ENCODE measurements at places on chromosomes 2 and 18.

DNA sequence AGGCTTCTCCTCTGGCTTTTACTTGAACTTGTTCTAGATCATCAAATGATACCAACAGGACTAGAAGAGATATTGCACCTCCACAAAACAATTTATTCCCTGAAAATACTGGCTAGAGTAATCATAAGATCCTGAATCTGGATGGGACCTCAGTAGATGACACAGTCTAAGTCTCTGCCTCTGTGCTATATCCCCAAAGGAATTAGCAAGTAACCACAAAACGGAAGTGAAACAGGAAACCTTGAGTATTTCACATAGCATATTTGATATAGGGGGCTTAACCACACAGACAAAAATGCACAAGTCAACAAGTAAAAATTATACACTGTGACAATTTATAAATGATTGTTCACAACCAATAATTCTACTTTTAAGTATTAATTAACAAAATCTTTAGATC, 456.9 kb upstream of the TNP1 start:
- peaks cover 19% of the 10 kb centered on the region for H3K4me1 ChIP-seq
- H3K4me3 ChIP-seq, result no peak overlapping the region
- H3K36me3 ChIP-seq, result peaks cover 4% of the 10 kb centered on the region
- peaks cover 29% of the 10 kb centered on the region for H3K27me3 ChIP-seq
- peak; percentile 17 for DNase-seq

DNA sequence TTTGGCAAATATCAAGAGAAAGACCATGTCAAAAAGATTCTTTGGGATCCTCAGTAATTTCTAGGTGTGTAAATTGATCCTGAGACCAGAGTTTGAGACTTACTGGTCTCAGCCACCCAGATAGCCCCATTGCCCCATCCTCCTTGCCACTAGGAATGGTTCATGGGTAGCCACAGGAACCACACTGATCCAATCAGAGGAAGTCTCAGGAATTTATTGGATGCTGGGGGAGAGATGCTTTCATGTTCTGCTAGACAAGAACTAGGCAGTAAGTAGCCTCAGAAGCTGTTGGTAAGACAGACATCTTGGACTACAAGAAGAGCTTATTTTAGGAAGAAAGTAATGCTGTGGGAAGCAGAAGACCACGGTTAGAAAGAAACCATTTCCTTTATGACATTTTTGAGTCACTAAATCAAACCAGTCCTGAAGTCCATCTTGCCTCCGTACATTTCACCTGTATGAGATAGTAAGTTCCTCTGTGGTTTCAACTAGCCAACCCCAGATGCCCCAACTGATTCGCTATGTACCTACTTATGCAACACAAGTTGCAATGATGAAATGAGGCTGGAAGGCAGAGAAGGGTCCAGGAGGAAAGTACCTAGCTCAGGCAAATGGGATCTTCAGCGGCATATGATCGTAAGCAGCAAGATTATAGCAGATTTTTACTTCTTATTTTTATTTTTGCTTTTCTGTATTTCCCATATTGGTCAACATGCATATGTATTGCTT, 3.6 kb upstream of the ST3GAL5 start:
- no peak overlapping the region for H3K27ac ChIP-seq
- peaks cover 12% of the 10 kb centered on the region for H3K36me3 ChIP-seq
- peaks cover 33% of the 10 kb centered on the region for H3K4me1 ChIP-seq

DNA sequence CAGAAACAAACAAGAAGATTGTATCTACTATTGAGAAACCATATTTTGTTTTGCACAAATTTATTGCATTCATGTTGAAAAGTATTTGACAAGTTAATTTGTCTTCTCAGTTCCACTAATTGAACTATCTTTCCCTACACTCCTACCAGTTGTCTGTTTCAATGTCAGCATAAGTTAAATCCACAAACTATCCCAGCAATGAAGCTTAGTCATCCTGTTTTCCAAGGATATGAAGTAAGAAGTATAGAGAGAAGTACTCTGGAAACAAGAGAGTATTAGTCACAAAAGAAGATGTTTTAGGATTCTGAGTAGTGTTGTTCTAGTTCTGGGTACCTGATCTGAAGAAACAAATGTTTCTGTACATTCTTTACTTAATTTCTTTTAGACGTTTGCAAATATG, 261.6 kb upstream of the ZNF804A start:
- no peak for DNase-seq
- no peak overlapping the region for H3K4me3 ChIP-seq
- H3K27ac ChIP-seq, result no peak overlapping the region
- H3K27me3 ChIP-seq, result no peaks in the 10 kb centered on the region

DNA sequence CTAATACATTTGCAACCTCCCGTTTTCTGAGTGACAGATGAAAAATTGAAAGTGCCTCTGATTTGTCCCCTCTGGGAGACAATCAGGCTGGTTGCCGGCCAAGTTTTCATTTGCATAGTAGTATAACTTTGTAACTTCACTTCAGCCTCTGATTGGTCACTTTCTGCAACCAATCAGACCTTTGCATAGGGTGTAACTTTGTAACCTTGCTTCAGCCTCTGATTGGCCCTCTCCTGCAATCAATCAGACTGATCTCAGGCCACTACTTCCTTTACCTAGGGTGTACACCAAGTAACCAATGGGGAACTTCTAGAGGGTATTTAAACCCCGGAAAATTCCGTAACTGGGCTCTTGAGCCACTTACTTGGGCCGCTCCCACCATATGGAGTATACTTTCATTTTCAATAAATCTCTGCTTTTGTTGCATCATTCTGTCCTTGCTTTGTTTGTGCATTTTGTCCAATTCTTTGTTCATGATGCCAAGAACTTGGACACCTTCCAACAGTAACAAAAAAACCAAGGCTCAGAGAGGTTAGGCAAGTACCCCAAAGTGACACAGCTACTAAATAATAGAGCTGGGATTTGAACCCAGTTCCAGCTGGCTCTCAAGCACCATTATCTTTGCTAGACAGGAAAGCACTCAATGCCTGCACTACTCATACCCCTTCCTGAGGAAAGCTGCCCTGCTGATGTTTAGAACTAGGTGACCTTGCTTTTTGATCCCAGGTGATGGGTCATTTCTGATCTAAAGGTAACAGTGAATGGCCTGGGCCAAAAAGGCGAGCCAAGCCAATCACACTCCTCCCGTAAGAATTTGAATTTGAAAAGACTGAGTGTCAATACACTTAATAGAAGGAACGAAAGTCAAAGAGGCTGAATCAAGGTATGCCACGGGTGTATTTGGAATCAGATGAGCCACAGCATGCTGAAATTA, 10.9 kb upstream of the MYOM1 start:
- no peaks in the 10 kb centered on the region for H3K4me1 ChIP-seq
- peaks cover 3% of the 10 kb centered on the region for H3K36me3 ChIP-seq
- H3K27ac ChIP-seq, result no peak overlapping the region
- H3K27me3 ChIP-seq, result peaks cover 1% of the 10 kb centered on the region

- peaks cover 66% of the 10 kb centered on the region for H3K36me3 ChIP-seq
- no peaks in the 10 kb centered on the region for H3K4me1 ChIP-seq
- no peak overlapping the region for H3K4me3 ChIP-seq
- DNase-seq, result no peak
- H3K27me3 ChIP-seq, result no peaks in the 10 kb centered on the region
Measured at GRCh38 chr2:6855860-6856547, 9.7 kb downstream of the CMPK2 start.

GRCh38 chr2:95264624-95265023, 9.6 kb upstream of the PROM2 start:
- no peak overlapping the region for H3K27ac ChIP-seq
- H3K27me3 ChIP-seq, result peaks cover 5% of the 10 kb centered on the region

DNA sequence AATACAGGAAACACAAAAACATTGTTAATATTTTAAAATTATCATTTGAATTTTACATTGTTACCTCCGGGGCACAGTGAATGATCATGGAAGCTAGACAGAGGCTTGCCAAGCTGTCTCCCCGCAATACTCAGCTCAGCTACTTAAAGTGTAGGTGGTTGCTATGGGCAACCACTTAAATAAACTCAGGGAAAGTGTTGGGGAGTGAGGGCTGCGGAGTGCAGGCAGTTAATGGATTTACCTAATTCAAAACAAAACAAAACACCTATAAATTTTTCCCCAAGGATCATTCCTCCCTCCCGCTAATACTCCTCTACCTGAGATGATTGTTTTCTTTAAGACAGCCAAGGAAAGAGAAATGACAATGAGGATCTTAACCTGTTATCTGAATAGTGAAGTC, 349.5 kb downstream of the TGIF1 start:
- DNase-seq, result no peak
- H3K27ac ChIP-seq, result no peak overlapping the region
- H3K4me3 ChIP-seq, result no peak overlapping the region
- H3K27me3 ChIP-seq, result peaks cover 5% of the 10 kb centered on the region
- H3K4me1 ChIP-seq, result no peaks in the 10 kb centered on the region

DNA sequence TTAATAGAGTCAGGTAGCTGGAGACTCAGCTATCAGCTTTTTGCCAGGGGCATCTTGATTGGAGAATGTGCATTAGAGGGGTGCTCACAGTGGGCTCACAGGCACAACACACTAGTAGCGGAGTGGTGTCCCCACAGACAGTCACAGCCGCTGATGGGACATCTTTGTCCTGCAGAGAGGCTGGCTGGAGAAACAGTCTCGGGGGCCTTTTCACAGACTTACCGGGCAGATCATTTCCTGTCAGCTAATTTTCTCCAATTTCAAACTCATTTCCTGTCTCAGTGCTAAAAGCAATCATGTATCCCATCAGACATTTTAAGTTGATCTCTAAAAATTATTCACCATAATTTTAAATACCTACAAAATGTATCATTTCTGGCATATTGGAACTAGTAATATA, 562.6 kb downstream of the DCDC2C start:
- no peaks in the 10 kb centered on the region for H3K4me1 ChIP-seq
- no peaks in the 10 kb centered on the region for H3K36me3 ChIP-seq

GRCh38 chr2:155115846-155116245, 417.4 kb downstream of the KCNJ3 start:
- no peak overlapping the region for H3K4me3 ChIP-seq
- no peak for DNase-seq

- no peaks in the 10 kb centered on the region for H3K4me1 ChIP-seq
- H3K27me3 ChIP-seq, result no peaks in the 10 kb centered on the region
- no peak overlapping the region for H3K27ac ChIP-seq
- DNase-seq, result no peak
- H3K36me3 ChIP-seq, result no peaks in the 10 kb centered on the region
Measured at GRCh38 chr2:228542277-228542676, 360.8 kb upstream of the SPHKAP start.

DNA sequence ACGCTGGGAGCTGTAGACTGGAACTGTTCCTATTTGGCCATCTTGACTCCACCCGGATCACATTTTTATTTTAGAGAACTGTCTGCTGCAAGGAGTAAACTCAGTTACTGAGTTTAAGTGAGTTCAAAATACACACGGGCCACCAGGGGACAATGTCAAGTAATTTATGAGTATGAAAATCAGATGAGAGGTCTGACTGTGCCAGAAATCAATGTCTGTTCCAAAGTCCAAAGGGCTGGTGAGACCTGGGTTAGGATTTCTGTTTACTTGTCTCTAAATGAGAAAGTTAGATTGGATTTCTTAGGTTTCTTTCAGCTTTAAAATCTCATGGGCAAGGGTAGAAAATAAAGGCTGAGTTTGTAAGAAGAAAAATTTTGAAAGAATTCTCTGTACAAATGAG, 465.8 kb upstream of the MEIS1 start:
- no peaks in the 10 kb centered on the region for H3K36me3 ChIP-seq
- DNase-seq, result no peak
- H3K27me3 ChIP-seq, result peaks cover 1% of the 10 kb centered on the region
- H3K27ac ChIP-seq, result no peak overlapping the region
- H3K4me1 ChIP-seq, result no peaks in the 10 kb centered on the region

- no peak overlapping the region for H3K27ac ChIP-seq
- DNase-seq, result no peak
- H3K4me1 ChIP-seq, result peaks cover 3% of the 10 kb centered on the region
- H3K36me3 ChIP-seq, result peaks cover 2% of the 10 kb centered on the region
- no peaks in the 10 kb centered on the region for H3K27me3 ChIP-seq
Measured at GRCh38 chr18:56067969-56068671, 480.1 kb upstream of the TCF4 start.

DNA sequence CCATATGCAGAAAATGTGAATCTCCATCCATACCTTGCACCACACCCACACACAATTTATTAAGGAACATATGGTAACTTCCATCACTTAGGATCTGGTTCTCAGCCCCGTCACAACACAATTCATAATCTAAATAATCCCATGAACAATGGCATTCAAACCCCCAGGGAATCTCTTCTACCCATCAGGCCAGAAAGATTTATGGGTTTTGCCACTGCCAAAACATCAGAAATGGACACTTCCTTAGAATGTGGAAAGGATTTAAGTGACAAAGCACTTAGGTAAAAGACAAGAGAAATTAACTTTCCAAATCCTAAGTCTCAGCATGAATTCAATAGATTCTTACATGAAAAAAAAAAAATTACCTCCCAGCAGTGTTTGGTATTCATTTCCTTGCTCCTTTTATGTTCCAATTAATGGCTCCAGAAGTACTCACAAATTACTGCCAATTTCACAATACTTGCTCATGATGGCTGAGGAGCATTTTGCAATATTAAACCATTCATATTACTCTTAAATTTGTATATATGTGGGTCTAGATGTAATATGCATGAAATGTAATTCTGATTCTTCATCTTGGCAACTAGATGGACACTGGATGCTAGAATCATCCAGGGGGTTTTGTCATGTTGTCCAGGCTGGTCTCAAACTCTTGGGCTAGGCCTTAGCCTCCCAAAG, 56.5 kb upstream of the TMEM247 start:
- H3K27me3 ChIP-seq, result no peaks in the 10 kb centered on the region
- DNase-seq, result no peak
- no peak overlapping the region for H3K27ac ChIP-seq
- no peaks in the 10 kb centered on the region for H3K4me1 ChIP-seq
- no peaks in the 10 kb centered on the region for H3K36me3 ChIP-seq
- H3K4me3 ChIP-seq, result no peak overlapping the region

- no peaks in the 10 kb centered on the region for H3K4me1 ChIP-seq
- H3K36me3 ChIP-seq, result no peaks in the 10 kb centered on the region
- no peak overlapping the region for H3K27ac ChIP-seq
- no peak for DNase-seq
Measured at GRCh38 chr2:238700506-238701340, 147.2 kb upstream of the TWIST2 start.

- H3K4me3 ChIP-seq, result no peak overlapping the region
- no peak overlapping the region for H3K27ac ChIP-seq
- no peak for DNase-seq
- no peaks in the 10 kb centered on the region for H3K36me3 ChIP-seq
Measured at GRCh38 chr2:234989183-234989701, 37.4 kb downstream of the SH3BP4 start.

- no peak for DNase-seq
- H3K4me1 ChIP-seq, result peaks cover 13% of the 10 kb centered on the region
- no peak overlapping the region for H3K27ac ChIP-seq
- no peak overlapping the region for H3K4me3 ChIP-seq
Measured at GRCh38 chr2:64863097-64863820, 125.9 kb upstream of the SLC1A4 start.

DNA sequence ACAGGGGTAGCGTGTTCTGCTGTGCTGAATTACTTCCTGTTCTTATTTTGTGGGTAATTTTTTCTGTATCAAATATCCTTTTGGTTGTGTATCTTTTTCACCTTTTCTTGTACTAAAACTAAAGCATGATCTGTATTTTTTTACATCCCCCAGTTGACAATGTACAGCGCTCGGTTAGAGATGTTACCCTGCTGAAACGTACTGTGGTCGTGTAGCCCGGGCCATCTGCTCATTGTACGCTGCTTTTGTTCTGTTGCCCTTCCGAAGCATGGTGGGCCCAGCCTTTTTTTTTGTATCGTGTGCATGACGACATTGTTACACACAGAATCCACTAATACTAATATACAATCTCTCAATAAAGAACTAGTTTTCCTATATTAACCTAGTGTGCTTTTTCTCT, 233.1 kb downstream of the HAUS1 start:
- H3K27ac ChIP-seq, result no peak overlapping the region
- no peak overlapping the region for H3K4me3 ChIP-seq
- H3K4me1 ChIP-seq, result peaks cover 21% of the 10 kb centered on the region
- DNase-seq, result no peak
- H3K36me3 ChIP-seq, result no peaks in the 10 kb centered on the region
- peaks cover 26% of the 10 kb centered on the region for H3K27me3 ChIP-seq
